GM10248 (cell line): ENCODE measurements at places on chromosomes 7 and 10.

- DNase-seq = no peak
These were observed 25.8 kb upstream of the SH2B2 start for GRCh38 chr7:102260856-102261255.

DNA sequence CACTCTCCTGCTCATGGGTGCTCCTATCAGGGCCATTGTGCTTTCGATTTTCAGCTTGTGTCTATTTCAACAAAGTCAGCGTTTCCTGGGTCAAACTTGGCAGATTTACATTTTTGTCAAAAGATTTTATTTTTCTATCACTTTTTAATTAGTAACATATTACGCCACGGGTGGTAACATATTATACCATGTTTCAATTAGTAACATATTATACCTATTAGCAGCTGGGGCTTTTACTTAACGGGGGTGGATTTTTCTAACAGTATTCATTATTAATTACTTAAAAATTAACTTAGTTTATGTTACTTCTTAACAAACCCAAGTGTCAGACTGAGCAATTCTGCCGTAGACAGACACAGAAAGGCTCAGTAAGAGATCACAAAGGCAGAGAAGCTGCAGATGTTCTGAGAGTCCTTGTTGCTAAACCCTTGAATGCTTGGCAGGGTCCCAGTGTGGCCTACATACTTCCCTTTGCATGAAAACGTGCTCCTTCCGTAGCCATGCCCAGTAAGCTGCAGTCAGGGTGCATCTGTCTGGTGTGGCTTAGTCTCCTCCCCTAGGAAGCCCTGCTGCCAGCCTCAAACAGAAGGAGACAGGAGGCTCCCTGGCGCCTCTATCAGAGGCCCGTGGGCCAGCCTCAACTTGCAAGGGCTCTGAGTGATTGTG, 263.1 kb upstream of the CXCL12 start:
- no peak for DNase-seq

DNA sequence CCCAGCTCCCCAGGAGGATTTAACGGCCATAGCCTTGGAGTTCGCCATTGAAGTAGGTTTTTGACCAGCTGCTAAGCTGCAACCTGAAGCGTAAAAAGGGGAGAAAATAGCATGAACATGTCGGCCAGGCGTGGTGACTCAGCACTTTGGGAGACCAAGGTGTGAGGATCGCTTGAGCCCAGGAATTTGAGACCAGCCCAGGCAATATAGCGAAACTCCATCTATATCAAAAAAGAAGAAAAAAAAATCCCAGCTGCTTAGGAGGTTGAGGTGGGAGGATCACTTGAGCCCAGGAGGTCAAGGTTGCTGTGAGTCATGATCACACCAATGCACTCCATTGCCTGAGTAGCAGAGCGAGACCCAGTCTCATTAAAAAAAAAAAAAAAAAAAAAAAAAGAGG, 32.2 kb upstream of the MCU start:
- DNase-seq = no peak

GRCh38 chr7:155693826-155694225, 49.4 kb downstream of the RBM33 start:
- no peak for DNase-seq

DNA sequence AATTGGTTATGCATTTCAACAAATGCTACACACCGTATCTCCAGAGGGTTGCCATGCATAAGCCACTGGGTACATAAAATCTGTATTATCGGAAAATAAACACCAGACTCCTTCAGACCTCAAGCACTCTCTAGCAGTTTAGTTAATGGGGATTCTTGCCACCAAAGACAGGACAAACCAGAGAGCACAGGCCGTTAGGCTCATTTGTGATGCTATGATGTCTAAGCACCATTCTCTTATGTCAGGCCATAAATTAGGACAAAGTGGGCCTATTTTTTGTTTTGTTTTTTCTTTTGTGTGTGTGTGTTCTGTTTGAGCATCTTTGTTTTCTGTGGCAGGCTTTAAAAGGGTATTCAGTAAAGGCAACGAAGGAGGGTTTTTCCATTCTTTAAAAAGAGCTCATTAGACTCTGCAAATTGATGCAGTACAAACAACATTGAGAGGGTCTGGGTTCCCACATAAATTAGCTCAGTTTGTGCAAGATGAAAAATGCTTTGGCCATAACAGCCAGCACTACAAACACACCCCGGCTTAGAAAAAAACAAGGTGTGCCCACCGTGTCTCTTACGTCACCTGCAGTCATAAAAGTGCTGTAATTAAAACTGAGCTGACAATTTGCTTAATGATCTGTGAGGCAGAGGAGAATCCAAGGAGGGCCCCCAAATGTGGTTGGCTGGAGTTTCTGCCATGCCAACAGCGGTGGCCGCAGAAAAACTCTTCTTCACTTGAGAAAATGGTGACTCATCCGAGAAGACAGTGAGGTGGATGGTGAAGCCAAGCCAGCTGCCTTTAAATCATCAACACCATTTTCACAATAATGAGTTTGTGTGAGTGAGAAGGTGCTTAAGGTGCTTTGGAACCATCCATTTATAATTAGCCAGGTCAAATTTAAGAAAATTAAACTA, 297.9 kb downstream of the GATA3 start:
- no peak for DNase-seq

GRCh38 chr7:36057323-36057722, 95.7 kb upstream of the EEPD1 start:
- peak; percentile 39 for DNase-seq

DNA sequence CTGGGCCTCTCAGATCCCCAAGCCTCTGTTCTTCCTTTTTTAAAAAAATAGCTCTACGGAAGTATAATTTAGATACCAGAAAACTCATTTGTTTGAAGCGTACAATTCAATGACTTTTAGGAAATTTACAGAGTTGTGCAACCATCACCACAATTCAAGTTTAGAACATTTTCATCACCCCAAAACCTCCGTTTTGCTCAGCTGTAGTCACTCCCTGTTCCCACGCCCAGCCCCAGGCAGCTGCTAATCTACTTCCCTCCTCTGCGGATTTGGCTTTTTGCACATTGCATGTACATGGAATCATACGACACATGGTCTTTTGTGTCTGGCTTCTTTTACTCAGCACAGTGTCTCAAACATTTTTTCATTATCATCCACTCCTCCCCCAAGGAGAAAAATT, 229.2 kb downstream of the TCF7L2 start:
- DNase-seq = no peak

DNA sequence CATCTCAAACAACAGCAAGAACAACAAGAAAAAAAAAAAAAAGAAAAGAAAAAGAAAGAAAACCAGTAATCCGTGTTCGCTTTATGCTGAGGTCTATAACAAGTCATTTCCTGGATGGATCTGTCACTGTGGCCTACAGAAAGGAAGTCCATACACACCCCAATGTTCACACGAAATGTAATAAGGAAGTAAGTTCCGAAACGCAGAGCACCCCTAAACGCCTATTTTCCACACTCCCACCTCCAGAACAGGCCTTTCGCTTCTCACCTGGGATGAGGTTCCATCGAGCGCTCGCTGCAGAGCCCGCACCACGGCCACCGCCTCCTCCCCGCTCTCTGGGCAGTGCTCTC, 735 bp downstream of the ZNF394 start:
- DNase-seq = peak; percentile 41

- no peak for DNase-seq
These were observed 108.0 kb downstream of the SND1 start for GRCh38 chr7:127759945-127760421.

DNA sequence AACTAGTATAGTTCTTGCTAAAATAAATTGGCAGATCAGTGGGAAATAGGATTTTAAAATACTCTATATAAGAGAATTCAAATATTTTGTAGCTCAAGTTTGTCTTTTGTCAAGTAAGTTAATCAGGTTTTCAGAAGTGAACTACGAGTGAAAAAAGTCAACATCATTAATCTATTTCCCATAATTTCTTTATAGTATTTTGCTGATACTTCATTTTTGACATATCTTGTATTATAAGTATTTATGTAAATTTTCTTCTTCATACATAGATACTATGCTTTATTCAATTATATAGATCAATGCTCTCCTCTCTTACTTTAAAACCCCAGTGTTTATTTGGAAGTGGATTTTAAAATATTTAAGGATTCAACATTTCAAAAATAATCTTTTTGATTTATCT, 360.7 kb downstream of the THSD7A start:
- no peak for DNase-seq

GRCh38 chr10:101848894-101849351, 5.3 kb upstream of the KCNIP2 start:
- DNase-seq = no peak

DNA sequence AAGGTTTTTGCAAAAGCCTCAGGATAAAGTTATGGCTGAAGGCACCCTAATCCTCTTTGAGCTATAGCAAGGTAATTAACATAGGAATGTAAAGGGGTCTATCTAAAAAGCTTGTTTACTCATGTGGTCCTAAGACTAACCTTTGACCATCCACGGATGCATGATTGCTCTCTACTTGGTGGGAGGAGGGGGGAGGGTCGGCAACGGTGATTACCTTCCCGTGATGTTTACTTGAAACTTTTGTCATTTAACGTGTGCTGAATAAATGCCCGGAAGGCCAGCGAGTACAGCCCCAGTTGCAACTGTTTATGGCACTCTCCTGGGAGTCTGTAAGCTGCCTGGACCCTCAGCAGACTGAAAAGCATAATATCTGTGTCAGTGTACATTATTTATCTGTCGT, 78.9 kb upstream of the GPR22 start:
- DNase-seq = no peak

- DNase-seq = no peak
These were observed 24.9 kb downstream of the C10orf71 start for GRCh38 chr10:49323896-49324270.

GRCh38 chr10:114709984-114710383, 51.9 kb upstream of the ABLIM1 start:
- no peak for DNase-seq

GRCh38 chr10:47420305-47421056, 36.4 kb upstream of the ZNF488 start:
- DNase-seq = no peak

DNA sequence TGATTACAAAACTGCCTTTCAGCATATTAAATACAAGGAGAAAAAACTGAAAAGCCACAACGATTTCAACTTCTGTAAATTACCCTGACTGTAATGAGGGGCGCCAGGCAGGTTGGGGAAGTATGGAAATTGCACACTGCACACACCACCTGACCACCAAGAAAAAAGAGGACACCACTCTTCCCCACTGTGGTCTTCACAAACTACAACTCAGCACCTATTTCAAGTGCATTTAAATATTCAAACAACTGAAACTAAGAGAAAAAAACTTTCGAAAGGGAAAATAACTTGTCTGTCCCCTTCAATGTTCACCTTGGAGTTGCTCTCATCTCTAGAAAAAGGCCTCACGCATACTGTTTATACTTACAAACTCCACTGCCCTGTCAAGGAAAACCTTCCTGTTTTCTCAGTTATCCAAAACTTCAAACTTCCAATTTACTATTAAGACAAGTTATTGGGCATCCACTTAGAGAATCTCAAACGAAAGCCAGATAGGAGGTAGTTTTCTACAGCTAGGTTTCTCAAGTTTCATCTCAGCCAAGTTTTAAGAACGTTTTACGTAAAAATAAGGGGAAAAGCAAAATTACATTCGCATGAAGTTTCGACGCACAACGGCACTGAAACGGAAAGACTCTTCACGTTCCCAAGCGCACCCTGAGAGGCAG, 1.4 kb downstream of the LARP4B start:
- peak; percentile 44 for DNase-seq

DNA sequence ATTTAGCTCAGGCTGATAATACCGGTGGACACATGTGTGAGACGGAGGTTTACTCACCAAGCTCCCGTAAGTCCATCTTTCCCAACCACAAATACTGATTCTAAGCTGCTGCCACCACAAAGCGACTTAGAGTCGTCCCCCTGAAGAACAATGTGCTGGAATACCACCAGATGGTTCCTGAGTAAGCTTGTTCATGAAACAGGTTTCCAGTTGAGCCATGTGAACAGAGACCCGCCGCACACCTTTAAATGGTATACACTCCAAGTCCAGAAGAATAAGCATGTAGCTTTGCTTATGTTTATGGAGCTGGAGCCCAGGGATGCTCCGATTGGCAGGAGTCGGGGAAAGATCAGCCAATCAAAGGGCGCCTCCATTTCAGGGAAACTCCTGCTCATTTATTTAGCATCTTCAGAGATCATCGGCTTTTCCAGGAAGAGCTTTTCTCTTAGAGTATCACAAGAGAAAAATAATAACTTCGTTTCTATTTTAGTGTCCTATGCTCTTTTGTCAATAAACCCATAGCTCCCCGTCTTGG, 261.6 kb upstream of the AOAH start:
- DNase-seq = no peak

DNA sequence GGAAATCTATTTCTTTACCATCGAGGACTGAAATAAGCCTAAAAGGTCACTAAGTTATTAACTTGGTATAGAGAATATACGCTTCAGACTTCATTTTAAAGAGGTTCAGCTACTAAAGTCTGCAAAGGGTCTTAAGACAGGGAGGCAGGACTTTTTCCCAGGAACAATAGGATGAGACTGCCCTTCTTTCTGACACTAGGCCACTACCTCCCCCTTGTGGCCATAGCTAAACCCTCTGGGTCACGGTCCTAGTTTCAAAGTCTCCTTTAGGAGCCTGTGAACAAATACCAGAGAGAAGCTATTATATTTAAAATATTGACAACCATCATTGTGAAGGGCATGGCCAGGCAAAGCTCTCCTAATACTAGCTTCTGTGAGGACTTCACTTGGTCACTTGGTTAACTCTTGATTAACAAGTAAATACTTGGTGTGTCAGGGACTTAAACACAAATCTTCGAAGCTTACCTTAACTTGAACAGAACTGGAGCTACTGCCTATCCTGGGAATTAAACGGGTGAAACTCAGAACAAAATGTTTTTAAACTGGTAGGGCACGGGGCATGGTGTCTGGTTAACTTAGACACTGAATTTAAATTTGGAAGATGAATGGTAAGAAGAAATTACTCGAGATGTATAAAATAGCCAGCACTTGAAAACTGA, 75.6 kb downstream of the CCDC6 start:
- DNase-seq = no peak

GRCh38 chr10:5527332-5528200, 2.8 kb downstream of the CALML3 start:
- DNase-seq = no peak

DNA sequence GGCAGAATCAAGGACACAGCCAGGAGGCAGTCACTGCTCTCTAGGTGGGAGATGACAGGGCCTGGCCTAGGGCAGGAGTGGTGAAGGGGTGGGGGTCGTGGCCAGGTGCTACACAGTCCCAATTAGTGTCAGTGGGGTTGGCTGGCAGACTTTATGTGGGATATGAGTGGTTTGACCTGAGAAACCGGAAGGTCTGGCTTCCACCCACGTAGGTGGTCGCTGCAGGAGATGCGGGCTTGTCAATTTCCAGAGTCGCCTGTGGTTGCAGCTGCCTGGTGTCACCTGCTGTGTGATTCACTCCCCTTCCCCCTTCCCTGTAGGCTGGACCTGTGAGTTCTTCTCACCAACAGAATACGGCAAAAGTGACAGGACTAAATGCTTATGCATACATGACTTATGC, 124.3 kb downstream of the KLF6 start:
- DNase-seq = no peak

GRCh38 chr7:131602304-131602993, 46.0 kb upstream of the PODXL start:
- DNase-seq = no peak

- DNase-seq = no peak
These were observed 25.6 kb upstream of the CACNA2D1 start for GRCh38 chr7:82469207-82469606.
